NCI-H1436 (cell line): ENCODE measurements at places on chromosomes 3 and 15.

DNA sequence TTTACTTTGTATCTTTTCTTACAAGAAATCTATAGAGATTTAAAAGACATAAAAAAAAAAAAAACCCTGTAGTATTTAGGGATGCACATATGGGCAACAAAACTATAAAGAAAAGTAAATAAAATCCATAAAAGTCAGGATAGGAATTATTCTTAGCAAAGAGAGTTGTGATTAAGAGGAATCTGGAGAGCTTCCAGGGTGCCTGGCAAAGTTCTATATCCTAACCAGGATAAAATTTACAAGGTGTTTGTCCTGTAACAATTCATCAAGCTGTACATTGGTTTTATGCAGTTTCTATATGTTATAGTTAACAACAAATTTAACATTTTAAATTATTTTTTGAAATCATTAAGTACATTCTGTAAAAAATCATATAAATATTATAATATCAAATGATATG, 7.9 kb downstream of the SECISBP2L start:
- DNase-seq = no peak

GRCh38 chr3:124275412-124275811, 283.5 kb upstream of the ROPN1 start:
- no peak for DNase-seq

GRCh38 chr3:50314342-50314741, 8.2 kb downstream of the HYAL2 start:
- no peak for DNase-seq

DNA sequence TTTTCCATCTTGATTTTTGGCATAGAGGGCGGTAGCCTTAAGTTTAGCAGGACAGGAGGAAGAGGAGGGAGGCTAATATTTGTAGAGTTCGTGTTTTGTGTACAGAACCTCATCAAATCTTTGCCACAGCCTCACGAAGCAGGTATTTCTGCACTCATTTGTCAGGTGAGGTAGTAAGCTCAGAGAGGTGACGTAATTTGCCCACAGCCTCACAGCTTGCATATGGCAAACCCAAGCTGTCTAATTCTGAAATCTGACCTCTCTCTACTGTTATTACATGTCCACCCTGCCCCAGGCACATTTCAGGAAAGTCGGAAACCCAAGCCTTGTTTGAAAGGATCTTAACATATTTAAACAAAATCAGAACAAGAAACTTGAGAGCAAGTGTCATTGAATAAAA, 91.1 kb upstream of the TPM1 start:
- DNase-seq = no peak

GRCh38 chr3:186239321-186239720, 122.7 kb downstream of the DGKG start:
- DNase-seq = peak; percentile 34
